Activated effector memory CD4-positive, alpha-beta T cell treated with anti-CD3 and anti-CD28 coated beads, Interleukin-2, amount 50 U/mL, for 16 hours (primary cell): ENCODE measurements at places on chromosomes 4 and X.
A peak's percentile ranks its signal among the peaks of the same experiment; 100 is the strongest.

DNA sequence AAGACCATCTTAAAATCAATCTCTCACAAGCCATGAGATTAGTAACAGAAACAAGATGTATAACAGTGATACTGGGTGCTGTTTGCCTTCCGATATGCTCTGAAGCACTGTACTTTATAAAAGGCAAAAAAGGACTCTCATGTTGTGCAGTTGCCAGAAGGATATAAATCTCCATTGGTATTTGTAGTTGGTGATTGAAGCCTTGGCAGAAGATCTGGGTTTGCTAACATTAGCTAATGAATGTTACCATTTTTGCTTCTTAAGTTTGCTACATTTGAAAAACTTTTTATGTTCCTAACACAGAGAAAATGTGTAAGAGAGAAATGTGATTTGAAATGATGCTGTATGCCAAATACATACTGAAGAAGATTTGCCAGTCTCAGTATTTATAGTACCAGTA is 44.4 kb downstream of the RAP1GDS1 start:
- no peak for DNase-seq

DNA sequence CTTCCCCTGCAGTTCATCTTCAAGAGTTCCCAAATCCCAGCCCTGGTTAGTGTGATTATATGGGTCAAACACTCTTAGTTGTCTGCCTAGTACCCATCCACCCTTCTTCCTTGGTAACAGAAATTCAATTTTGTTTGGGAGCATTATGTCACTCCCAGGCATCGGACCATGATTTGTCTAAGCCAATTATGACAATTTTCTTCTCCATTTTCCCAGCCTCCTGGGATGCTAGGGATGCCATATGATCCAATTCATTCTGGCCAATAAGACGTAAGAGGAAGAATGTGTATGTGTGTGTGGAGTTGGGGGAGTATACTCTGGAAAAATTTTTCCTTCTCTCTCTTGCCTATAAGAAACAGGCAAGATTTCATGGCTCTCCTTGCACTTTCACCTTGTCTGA is 465.9 kb downstream of the MID1IP1 start:
- DNase-seq = no peak

DNA sequence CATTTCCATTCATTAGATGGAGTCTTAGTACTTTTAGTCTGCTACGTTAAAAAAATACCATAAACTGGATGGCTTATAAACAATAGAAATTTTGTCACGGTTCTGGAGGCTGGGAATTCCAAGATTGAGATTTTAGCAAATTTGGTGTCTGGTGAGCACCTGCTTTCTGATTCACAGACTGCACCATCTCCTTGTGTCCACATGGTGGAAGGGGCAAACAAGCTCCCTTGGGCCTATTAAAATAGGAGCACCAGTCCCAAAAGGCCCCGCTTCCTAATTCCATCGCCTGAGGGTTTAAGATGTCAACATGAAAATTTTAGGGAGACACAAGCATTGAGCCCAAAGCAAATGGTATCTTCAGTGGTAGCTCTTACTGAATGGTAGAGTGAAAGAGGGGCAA is 120.5 kb upstream of the MAP9 start:
- no peak for DNase-seq

- DNase-seq = no peak
Observed at GRCh38 chr4:76246025-76246424, 5.5 kb upstream of the FAM47E start.

GRCh38 chrX:129139837-129140598 is 383.3 kb downstream of the SMARCA1 start:
- DNase-seq = no peak

- DNase-seq = no peak
Observed at GRCh38 chr4:172073590-172073989, 260.4 kb downstream of the GALNTL6 start.

- no peak for DNase-seq
Observed at GRCh38 chr4:77308843-77309242, 151.8 kb downstream of the CCNG2 start.

- DNase-seq = no peak
Observed at GRCh38 chr4:184355111-184355604, 119.2 kb downstream of the IRF2 start.

GRCh38 chr4:61401771-61402170 is 201.6 kb downstream of the ADGRL3 start:
- DNase-seq = no peak

- DNase-seq = no peak
Observed at GRCh38 chr4:54714631-54715030, 56.9 kb downstream of the KIT start.

- no peak for DNase-seq
Observed at GRCh38 chrX:13761606-13762414, 27.3 kb downstream of the OFD1 start.

GRCh38 chr4:84531689-84532088 is 32.6 kb upstream of the NKX6-1 start:
- no peak for DNase-seq

- no peak for DNase-seq
Observed at GRCh38 chr4:89403826-89404225, 96.2 kb upstream of the GPRIN3 start.

DNA sequence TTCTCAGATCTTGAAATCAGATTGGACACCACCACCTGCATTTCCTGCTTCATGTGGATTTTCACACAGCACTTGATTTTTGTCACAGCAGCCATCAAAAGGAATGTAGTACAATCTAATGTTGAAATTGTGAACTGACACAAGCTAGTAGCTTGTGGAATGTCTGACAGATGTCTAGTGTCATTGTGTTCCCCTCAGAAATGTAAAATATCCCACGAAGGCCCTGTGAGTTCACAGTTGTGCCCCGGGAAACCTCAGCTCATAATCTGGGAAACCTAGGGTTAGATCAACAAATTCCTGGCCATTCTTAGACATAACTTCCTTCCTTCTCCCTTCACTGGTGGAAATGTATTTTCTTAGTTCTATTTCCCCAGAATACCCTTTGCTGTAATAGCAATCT is 205.7 kb downstream of the AR start:
- no peak for DNase-seq

DNA sequence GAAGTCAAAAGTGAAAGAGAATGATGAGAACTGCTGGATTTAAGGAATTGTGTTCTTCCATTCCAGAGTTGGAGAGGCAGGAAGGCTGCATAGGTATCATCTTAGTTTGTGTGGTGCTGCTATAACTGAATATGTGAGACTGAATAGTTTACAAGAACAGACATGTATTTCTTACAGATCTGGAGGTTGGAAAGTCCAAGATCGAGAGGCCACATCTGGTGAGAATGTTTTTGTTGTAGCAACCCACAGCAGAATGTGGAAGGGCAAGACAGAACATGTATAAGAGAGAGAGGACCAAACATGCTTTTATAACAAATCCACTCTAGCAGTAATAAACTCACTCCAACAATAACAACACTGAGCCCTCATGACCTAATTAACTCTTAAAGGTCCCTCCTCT is 408.6 kb downstream of the FAM47B start:
- no peak for DNase-seq

- peak; percentile 79 for DNase-seq
Observed at GRCh38 chrX:19382555-19383145, 38.9 kb downstream of the PDHA1 start.

- no peak for DNase-seq
Observed at GRCh38 chr4:65167719-65168118, 502.6 kb downstream of the EPHA5 start.

DNA sequence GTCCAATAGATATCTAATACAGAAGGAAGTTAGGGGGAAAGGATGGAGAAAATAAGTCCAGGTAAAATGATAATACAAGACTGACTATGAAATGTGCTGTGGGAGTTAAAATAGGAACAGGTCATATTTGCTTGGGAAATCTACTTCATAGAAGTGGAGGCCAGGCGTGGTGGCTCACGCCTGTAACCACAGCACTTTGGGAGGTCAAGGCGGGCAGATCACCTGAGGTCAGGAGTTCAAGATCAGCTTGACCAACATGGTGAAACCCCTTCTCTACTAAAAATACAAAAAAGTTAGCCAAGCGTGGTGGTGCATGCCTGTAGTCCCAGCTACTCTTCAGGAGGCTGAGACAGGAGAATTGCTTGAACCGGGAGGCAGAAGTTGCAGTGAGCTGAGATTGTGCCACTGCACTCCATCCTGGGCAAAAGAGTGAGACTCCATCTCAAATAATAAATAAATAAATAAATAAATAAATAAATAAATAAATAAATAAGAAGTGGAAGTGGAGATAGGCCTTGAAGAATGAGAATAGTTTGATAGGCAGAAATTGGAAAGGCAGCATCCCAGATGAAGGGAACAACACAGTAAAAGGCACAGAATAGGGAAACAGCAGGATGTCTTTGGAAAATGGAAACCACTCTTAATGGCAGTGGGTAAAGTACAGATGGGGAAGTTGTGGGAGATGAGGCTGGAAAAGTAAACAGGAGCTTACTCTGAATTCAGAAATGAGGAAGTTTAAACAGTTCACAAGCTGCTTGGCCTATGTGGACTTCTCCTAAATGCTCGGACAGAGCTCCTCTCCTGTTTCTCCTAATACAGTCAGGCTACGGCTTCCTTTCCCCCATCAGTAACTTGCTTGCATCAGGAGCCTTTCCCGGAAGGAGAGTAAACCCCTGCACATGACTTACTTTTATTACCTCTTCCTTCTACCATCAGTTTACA is 15.1 kb upstream of the GK start:
- DNase-seq = no peak

GRCh38 chr4:183354219-183354618 is 32.0 kb upstream of the CLDN24 start:
- DNase-seq = no peak

DNA sequence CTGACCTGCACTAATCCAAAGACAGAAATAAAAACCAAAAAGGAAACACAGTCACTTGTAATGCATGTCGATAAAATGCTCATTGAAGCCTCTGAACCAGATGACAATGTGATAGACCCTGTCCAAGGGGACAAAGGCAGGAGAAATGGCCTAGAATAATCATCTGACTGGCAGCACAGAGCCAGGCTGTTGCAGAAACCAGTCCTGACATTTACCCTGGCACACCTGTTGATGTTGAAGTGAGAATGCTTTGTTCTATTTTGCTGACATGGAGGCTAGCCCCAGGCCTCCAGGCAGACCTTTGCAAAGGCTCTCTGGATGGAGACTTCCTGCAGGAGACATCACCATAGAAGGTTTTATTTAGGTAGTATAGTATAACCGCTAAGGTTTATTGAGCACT is 41.0 kb downstream of the TFDP3 start:
- DNase-seq = no peak

GRCh38 chrX:29225670-29226069 is 638.4 kb downstream of the IL1RAPL1 start:
- DNase-seq = no peak

GRCh38 chr4:83110970-83111750 is 3.4 kb downstream of the PLAC8 start:
- DNase-seq = no peak

- DNase-seq = no peak
Observed at GRCh38 chrX:41822892-41823291, 98.9 kb downstream of the GPR82 start.

DNA sequence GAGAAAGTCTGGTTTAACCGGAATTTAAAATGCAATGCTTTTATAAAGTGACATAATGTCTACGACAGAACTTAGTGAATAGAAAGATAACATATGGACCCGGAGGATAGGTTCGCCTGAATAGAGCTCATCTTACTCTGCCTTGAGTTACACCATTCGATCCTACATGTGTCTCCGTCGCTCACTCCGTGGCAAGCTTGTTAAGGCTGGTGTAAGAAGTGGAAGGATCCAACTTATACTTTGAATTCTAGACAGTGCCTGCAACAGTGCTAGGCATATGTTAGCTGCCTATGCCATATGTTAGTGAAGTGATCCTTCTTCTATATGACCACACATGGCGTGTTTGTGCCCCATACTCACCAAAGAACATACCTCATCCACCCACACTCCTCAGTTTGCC is 50.9 kb downstream of the SEL1L3 start:
- no peak for DNase-seq

GRCh38 chr4:54941994-54942552 is 183.3 kb downstream of the KDR start:
- peak; percentile 66 for DNase-seq

DNA sequence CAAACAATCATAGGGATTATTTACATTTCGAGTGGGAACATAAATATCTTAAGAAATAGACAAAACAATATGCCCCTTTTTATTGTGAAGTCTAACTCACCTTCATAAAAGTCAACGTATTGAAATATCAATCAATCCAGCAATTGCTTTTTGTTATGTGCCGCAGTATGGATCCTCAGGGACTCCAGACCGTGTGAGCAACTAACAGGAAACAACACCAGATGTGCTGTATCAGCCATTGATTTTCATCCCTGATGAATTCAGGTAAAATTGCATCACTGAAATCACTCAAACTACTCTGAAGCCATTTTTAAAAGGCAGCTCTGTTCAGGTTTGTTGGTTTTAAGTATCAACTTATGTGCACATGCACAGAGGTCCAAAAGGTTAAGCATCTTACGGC is 197.3 kb upstream of the FAT1 start:
- DNase-seq = no peak

- DNase-seq = no peak
Observed at GRCh38 chr4:88489100-88489761, 32.3 kb downstream of the HERC5 start.

- no peak for DNase-seq
Observed at GRCh38 chr4:77023920-77024319, 51.9 kb downstream of the CCNI start.

- no peak for DNase-seq
Observed at GRCh38 chr4:71231129-71232055, 107.4 kb upstream of the SLC4A4 start.

DNA sequence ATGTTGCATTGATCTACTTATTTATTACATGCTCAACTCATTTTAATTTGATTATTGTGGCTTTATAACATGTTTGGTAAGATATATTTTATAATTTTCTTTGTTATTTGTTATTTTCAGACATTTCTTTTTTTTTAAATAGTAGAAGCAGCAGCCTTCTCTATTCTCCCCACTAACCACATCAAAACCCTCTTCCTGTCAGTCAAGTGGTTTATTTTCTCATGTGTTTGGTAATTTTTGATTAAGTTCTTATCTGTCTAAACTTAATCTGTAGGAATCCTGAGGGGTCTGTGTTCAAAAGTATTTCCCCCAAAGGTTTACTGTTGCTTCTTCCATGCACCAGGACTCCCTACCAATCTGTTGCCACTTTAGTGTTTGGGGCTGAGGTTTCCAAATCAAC is 131.9 kb downstream of the SCLT1 start:
- DNase-seq = no peak

- DNase-seq = no peak
Observed at GRCh38 chrX:137234651-137235402, 201.0 kb upstream of the GPR101 start.

GRCh38 chrX:115940888-115941332 is 229.6 kb upstream of the AGTR2 start:
- DNase-seq = no peak

- DNase-seq = peak; percentile 84
Observed at GRCh38 chrX:9341291-9342201, 123.3 kb upstream of the TBL1X start.
